ENCODE measurements at places on chromosomes 12 and 14.

- no peak for DNase-seq
These were observed 44.7 kb downstream of the PALS1 start for GRCh38 chr14:67285876-67286452.

GRCh38 chr12:11246489-11246888, 23.0 kb downstream of the PRB3 start:
- no peak for DNase-seq

DNA sequence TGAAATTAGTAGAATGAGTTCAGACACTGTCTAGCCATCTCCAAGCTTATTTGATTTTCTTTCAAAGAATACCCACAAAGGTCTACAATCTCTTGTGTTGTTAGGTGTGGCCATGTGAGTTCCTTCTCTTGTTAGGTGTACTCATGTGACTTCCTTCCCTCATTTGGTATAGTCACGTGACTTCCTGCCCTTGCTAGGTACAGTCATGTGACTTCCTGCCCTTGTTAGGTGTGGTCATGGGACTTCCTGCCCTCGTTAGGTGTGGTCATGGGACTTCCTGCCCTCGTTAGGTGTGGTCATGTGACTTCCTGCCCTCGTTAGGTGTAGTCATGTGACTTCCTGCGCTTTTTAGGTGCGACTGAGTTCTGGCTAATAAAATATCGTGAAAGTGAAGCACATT, 179.6 kb downstream of the TMX1 start:
- peak; percentile 66 for DNase-seq

DNA sequence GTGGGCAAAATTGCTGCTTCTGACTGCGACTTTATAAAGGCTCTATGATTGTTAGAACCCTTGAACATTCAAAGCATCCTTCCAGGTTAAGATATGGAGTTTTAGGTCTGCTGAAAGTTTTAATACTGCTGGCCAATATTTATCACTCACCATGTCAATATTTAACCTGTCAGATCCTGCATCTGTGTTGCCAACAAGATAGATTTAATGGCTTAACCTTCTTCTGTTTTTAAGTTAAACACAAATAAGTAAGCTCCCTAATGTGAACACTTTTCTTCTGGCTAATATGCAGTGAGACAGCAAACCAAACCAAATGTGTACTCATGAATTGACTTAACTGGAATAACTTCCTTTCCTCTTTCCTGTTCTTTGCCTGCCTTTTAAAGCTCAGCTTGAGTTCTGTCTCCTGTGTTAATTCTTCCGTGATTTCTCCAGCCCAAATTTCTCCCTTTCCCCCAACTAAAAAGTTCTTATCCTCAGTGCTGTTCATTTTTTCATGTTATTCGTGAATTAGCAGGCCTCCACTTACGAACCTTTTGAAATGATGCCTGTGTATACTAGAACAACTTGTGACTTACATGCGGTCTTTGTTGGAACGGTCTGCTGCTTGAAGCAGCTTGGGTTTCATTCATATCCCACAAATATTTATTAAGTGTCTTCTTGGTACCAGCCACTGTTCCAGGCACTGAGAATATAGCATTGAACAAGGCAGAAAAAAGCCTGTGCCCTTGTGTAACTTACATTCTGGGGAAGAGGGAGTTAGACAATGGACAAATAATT, 9.1 kb downstream of the FBXW8 start:
- no peak for DNase-seq

DNA sequence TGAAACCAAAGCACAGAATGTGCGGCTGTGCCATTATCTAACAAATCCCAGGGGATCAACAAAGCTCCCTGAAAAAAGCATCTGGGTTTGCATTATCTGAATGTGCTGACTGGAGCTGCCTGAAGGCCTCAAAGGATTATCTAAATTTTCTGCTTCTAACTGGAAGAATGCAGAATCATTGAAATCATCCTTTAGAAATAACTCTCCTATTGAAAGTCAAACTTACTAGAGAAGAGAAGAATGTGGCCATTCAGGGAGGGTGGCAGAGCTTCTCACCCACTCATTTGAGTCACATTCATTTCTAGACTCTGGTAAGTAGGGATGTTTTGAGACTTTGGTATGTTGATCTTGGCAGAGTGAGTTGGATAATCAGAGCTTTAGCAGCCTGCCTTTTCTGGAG, 220.6 kb upstream of the RGS6 start:
- no peak for DNase-seq

DNA sequence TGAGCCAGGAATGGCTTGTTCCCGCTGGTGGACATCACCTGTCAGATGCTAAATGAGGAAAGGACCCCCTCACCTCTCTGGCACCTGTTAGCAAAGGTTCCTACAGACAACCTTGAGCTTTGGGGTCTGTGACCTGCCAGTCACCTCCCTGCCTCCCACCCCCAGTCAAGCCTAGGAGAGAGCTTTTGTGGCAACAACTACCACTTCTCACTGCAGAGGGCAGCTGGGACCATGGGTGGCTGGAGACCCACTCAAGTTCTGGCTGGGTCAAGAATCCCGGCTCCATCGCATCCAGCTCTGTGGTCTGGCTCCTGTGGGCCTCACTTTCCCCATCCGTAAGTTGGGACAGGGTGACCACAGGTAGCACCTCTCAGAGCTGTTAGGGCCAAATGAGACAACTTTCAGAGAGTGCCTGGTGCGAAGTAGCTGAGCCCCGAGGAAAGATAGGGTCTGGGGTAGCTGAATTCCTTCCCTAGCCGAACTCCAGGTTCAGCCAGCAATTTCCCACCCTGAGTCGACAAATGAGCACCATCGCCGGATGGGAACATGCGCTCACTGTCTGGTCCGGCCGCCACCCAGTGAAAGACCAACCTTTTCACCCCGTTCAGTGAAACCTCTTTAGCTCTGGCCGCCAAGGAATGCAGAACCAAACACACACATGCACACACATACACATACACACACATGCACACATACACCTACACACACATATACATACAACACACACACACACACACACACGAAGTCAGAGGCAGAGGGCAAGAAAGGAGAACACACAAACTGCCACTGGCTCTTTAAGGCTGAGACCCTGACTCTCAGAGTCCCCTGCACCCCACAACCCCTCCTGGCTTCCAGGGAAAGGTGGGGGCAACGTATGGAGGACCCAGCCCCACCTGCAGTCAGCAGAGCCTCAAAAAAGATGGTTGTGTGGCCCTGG, 1.9 kb downstream of the TMEM119 start:
- no peak for DNase-seq

GRCh38 chr14:23300687-23301223, 1.9 kb downstream of the PPP1R3E start:
- no peak for DNase-seq

GRCh38 chr14:94636744-94637412, 24.7 kb downstream of the SERPINA3 start:
- DNase-seq, result no peak

DNA sequence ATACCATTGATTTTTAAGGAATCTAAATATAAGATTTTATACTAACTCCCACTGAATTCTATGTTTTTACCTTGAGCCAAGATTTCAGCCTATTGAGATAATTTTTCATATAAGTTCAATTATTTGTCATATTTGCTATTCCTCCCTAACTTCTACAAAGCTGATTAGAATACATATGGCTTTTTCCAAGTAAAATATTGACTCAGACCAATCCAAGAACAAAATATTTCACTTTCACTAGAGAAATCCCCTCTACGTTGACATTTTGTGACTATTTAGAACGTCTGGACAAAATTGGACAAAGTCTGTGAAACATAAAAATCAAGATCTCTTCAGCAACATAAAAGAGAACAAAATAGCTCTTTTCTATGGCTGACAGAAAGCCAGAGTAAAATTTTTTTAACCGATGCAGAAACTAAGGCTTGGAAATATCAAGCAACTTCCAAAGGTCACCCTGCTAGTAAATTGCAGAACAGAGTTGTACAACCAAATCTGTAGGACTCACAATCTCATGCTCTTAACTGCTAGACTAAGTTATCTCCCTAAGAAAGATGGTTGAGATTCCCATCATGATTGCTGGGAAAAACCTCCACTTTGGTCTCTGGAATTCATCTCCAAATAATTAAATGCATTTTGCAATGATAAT, 118.0 kb downstream of the GARIN6 start:
- no peak for DNase-seq

Measured in CD4-positive, alpha-beta T cell treated with Interleukin-15 for 1 hour (primary cell).